ENCODE measurements at places on chromosomes 13 and 19.

DNA sequence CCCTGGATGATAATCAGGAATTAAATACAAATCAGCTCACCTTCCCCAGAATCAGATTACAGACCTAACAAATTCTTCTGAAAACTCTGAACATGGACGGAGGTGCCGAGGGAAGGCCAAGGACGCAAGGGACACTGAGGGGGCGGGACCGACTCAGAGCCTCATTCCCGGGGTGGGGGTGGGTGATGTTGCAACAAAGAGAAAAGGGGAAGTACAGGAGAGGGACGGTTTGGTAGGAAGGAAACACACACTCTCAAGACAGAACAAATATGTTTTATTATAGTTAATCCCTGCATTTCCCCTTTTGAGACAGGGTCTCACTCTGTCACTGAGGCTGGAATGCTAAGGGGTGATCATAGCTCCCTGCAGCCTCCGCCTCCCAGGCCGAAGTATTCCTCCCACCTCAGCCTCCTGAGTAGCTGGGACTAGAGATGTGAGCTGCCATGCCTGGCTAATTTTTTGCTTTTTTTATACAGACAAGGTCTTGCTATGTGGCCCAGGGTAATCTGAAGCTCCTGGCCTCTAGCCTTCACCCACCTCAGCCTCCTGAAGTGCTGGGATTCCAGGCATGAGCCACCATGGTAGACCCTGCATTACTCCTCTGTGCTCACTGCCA is 786 bp upstream of the LILRA2 start:
- no peak for DNase-seq

DNA sequence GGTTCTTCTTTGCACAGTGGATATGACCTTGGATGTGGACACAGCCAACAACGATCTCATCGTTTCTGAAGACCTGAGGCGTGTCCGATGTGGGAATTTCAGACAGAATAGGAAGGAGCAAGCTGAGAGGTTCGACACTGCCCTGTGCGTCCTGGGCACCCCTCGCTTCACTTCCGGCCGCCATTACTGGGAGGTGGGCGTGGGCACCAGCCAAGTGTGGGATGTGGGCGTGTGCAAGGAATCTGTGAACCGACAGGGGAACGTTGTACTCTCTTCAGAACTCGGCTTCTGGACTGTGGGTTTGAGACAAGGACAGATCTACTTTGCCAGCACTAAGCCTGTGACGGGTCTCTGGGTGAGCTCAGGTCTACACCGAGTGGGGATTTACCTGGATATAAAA is 9.4 kb downstream of the RFPL4AL1 start:
- peak; percentile 73 for DNase-seq

GRCh38 chr13:28922341-28922740 is 102.2 kb downstream of the MTUS2 start:
- no peak for DNase-seq

- DNase-seq = peak; percentile 100
These were observed 720 bp upstream of the HNRNPL start for GRCh38 chr19:38850436-38850975.

DNA sequence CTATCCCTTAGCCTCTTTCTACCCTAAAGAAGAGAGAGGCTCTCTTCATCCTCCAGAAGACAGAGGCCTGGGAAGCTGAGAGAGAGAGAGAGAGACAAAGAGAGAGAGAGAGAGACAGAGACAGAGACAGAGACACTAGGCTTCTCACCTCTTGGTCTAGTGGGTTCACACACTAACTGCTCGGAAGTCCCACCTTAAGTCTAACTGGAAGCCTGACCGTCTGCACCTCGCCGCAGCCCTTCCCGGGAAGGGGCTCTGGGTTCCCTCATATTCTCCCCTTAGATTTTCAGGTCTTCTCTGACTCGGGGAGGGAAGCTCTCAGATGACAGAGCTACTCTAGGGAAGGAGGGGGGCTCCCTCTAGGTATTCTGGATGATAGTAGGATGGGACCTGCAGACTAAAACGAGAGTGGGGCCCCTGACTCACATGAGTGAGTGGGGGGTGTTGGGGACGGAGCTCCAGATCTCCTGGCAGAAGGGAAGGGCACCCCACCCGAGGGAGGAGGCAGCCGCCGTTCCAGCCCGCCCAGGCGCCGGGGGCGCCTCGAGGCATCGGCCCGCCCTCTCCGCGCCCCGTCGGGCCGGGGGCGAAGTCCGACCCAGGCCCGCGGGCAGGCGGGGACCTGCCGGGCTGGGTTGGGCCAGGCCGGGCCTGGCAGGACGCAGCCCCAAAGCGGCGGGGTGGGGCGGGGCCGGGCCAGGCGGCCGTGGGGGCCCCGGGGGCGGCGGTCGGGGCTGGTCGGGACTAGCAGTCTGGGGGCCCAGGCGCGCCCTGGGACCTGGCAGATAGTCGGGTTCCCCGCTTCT is 2.0 kb upstream of the JUNB start:
- peak; percentile 53 for DNase-seq

- DNase-seq = no peak
These were observed 587.4 kb downstream of the LMO7 start for GRCh38 chr13:76223565-76223964.

DNA sequence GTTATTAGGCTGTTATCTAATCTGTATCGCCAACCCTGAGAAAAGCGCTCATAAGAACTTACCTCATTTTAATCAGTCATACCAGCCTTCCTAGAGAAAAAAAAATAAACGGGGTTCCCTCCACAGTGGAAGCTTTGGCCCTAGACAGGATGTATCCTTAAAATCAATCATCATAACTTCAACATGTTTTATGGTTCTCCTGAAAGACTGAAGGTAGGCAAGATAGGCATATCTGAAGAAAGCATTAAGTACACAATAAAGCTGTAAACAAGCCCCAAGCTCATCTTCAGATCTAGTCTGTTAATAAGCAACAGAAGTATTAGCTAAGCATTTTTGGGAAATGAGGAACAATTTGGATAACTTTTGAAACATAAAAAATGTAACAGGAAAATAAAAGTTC is 18.7 kb upstream of the SERP2 start:
- no peak for DNase-seq

GRCh38 chr19:12983091-12983490 is 12.2 kb upstream of the NFIX start:
- no peak for DNase-seq

All from Karpas-422 (cell line).